ENCODE measurements at places on chromosomes 3 and 15. TPM values are rescaled to one million over a fixed set of nuclear protein-coding genes. Genes with fewer than 3 reads are reported as not detected.
A peak's percentile ranks its signal among the peaks of the same experiment; 100 is the strongest.

DNA sequence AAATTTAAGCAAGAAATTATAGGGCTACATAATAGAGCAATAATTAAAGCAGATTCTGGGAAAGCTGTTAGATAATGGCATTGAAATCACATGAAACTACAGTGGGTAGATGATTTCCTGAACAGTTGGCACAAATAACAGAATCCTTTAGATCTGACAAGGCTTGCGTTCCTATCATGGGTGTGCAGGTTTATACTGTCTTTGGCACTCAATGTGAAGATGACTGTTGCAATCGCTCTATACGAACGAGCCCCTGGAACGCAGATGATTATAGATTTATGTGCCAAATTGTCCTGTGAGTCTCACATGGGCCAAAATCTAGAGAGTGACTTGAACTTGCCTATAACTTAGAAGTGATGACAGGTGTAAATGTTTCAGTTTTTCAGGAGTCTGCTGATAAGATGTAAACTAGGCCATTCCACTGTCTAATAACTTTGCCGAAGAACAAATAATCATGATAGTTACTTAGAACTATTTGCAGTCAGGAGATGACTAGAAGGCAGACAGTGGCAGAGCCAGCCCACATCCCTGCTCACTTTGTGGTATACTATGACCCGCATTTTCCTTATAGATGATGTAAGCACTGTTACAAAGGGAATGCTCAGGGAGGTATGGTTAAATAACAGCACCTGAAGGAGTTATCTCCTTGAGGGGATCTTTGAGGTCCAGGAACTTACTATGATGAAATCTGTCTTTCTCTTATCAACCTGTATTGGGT is 30.5 kb upstream of the TRPC1 start:
- H3K36me3 ChIP-seq = no peaks in the 10 kb centered on the region
- no peaks in the 10 kb centered on the region for H3K4me1 ChIP-seq
- H3K27ac ChIP-seq = no peak overlapping the region
- no peak overlapping the region for H3K4me3 ChIP-seq

DNA sequence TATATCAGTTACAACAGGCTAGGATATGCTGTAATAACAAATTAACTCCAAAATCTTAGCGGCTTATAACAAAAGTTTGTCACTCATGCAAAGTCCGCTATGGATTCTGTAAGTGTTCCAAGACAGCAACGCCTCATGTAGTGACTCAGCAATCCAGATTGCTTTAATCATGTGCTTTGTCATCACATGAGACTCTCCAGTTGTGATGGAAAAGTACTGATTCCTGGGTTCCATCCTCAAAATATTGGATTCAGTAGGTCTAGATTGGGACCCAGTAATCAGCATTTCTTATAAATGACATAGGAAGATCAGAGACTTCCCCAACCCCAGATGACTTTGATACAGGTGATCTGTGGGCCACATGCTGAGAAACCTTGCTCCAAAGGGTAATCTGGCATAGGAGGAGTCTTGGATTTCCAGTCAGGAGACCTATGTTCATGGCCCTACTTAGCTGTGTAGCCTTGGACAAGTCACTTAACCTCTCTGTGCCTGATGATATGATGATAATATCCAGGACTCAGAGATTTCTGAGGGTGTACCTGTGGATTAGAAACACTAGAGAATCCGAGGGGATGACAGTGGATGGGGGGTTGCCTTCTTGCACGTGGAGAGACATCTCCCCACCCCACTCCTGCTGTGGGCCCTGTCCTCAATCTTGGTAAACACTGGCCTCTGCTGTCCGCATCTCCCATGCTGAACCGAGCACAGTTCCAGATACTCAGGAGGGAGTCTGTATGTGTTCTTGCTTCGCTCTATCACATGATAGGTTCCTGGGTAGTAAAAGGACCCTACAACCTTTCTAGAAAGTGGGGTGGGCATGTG is 65.5 kb downstream of the CORO2B start:
- no peak overlapping the region for H3K4me3 ChIP-seq
- DNase-seq = no peak
- H3K27me3 ChIP-seq = no peaks in the 10 kb centered on the region
- H3K4me1 ChIP-seq = peaks cover 32% of the 10 kb centered on the region
- H3K27ac ChIP-seq = no peak overlapping the region
- H3K36me3 ChIP-seq = peaks cover 2% of the 10 kb centered on the region

DNA sequence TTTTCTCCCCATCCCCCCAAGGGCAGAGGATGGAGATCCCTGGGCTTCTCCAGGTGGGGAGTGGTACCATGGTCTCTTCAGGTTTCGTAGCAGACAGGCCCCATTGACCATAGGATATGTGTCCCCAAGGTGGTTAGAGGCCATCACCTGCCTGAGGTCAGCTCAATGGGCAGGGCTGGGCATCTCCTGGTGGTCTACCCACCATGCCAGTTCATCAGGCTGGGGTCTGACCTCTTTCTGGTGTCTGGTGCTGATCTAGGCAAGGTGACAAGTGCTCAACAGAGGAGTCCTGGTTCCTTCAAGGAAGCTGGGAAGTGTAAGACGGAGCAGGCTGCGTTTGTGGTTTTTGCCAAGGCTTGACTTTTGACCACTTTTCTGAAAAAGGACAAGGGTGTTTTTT is 71.4 kb downstream of the SMAD3 start:
- no peak overlapping the region for H3K27ac ChIP-seq
- peaks cover 73% of the 10 kb centered on the region for H3K4me1 ChIP-seq
- no peak overlapping the region for H3K4me3 ChIP-seq
- DNase-seq = no peak
- H3K36me3 ChIP-seq = no peaks in the 10 kb centered on the region

DNA sequence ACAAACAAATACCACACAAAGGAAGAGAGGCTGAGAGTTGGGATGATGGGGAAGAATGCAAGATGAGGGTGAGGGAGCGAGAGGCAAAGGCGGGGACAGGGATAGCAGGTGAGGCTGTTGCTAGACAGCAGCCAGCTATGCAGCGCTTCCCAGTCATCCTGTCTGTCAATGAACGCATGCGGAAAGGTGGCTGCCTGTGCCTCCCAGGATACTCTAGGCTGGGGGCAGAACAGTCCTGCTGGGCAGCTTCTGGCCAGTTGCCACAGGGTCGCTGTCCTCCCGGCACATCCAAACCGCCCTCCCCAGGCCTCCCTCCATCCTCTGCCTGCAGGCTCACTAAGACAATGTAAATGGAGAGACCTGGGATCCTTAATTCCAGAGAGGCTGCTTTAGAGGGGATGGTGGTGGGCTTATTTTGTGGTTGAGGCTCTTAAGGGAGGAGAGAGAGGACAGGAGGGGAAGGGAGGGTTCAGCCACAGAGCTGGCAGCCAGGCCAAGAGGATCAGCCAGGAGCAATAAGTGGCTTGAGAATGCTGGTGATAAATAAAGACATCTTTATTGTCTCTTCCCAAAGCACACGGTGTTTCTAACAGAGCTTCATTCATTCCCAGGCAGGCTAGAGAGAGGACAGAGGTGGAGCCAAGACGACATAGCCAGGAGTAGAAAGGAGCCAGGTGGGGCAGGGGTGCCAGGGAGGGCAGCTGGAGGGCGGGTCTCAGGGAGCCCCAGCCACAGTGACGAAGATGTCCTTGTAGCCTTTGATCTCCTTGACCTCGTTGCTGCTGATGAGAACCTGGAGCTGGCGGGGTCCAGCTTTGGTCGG is 9.2 kb upstream of the TGM5 start:
- H3K36me3 ChIP-seq = no peaks in the 10 kb centered on the region
- peaks cover 7% of the 10 kb centered on the region for H3K4me1 ChIP-seq
- no peak overlapping the region for H3K4me3 ChIP-seq

GRCh38 chr3:32048487-32049182 is 57.8 kb upstream of the GPD1L start:
- H3K4me3 ChIP-seq = no peak overlapping the region
- no peaks in the 10 kb centered on the region for H3K36me3 ChIP-seq
- H3K27me3 ChIP-seq = no peaks in the 10 kb centered on the region
- no peak for DNase-seq
- no peak overlapping the region for H3K27ac ChIP-seq
- H3K4me1 ChIP-seq = peaks cover 10% of the 10 kb centered on the region

DNA sequence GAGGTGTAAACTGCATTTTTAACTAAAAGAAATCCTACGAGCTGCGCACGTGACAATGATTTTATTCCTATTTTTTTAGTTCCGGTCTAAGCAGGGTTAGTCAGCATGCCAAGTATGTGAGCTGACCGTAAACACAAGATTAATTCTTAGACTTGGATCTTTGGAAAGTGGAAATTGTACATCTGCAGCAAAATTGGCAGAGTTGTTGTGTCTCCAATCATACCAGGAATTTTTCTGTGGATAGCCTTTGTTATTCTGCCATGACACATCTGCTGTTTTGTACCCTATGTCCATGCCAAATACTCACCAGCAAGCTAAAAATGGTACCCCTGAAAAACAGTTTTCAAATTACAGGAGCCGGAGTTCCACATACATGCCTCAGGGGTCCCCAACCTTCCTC is 562.5 kb downstream of the UNC13C start:
- H3K4me3 ChIP-seq = no peak overlapping the region
- no peaks in the 10 kb centered on the region for H3K27me3 ChIP-seq
- peaks cover 2% of the 10 kb centered on the region for H3K36me3 ChIP-seq
- no peaks in the 10 kb centered on the region for H3K4me1 ChIP-seq
- H3K27ac ChIP-seq = no peak overlapping the region

ULK4 gene
- 10.2 TPM for total RNA-seq

TMEM212 gene
- not detected for total RNA-seq

SNX22 gene
- total RNA-seq = 12.9 TPM

DNA sequence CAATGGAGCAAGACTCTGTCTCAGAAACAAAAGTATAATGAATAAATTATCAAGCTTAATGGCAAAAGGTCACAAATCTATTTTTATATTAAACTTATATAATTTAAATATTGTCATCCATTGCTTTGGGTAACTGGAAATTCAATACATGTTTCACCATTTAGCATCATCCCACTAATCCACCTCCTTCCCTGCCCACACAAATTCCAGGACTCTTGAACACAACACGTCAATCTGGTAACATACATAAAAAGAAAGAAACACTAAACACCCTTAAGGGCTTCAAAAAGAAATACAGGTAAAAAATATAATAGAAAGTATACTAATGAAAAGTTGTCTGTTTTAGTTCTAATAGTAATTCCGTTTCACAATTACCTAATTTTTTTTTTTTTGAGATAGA is 149.4 kb downstream of the STAG1 start:
- no peak for DNase-seq
- H3K4me3 ChIP-seq = no peak overlapping the region
- no peaks in the 10 kb centered on the region for H3K4me1 ChIP-seq
- H3K27me3 ChIP-seq = no peaks in the 10 kb centered on the region
- H3K36me3 ChIP-seq = peaks cover 12% of the 10 kb centered on the region
- no peak overlapping the region for H3K27ac ChIP-seq

DNA sequence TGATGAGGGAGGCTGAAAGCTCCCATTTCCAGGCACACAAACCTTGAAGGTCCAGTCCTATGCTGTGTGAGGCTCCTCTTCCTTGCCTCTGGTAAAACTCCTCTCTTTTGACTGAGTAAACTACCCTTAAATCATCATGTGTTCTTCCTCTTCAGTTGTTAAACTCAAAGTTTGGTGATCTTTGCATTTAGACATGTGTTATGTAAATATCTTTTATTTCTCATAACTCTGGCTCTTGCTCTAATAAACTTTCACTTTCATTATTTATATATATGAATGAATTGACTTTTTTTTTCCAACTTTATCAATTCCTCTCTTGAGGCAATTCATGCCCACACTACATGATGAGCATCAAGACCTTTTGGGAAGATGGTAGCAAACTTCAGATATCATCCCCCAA is 26.6 kb downstream of the SUCNR1 start:
- H3K36me3 ChIP-seq = no peaks in the 10 kb centered on the region
- H3K4me1 ChIP-seq = peaks cover 19% of the 10 kb centered on the region
- H3K4me3 ChIP-seq = no peak overlapping the region
- H3K27ac ChIP-seq = no peak overlapping the region
- no peaks in the 10 kb centered on the region for H3K27me3 ChIP-seq
- DNase-seq = no peak

COX5A gene
- 246 TPM for total RNA-seq

GRCh38 chr15:77840991-77841775 is 208.5 kb upstream of the LINGO1 start:
- H3K4me1 ChIP-seq = peaks cover 5% of the 10 kb centered on the region
- DNase-seq = no peak
- H3K4me3 ChIP-seq = no peak overlapping the region
- H3K27ac ChIP-seq = no peak overlapping the region
- H3K36me3 ChIP-seq = no peaks in the 10 kb centered on the region

- peaks cover 15% of the 10 kb centered on the region for H3K4me1 ChIP-seq
- peaks cover 2% of the 10 kb centered on the region for H3K36me3 ChIP-seq
- no peak overlapping the region for H3K27ac ChIP-seq
- DNase-seq = no peak
These were observed 4.1 kb downstream of the CCDC191 start for GRCh38 chr3:114052216-114052615.

- no peak for DNase-seq
- peaks cover 8% of the 10 kb centered on the region for H3K4me1 ChIP-seq
- peaks cover 12% of the 10 kb centered on the region for H3K36me3 ChIP-seq
These were observed 109.2 kb upstream of the STT3B start for GRCh38 chr3:31423482-31423881.

XXYLT1 gene
- 41.2 TPM for total RNA-seq

DNA sequence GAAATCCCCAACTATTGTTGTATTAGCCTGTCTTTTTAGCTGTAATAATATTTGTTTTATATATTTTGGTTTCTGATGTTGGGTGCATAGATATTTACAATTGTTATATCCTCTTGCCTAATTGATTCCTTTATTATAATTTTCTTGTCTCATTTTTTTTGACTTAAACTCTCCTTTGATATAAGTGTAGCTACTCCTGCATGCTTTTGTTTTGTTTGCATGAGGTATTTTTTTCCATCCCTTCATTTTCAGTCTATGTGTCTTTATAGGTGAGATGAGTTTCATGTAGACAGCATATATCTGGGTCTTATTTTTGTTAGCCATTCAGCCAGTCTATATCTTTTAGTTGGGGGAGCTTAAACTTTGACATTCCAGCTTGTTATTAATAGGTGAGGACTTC is 37.4 kb downstream of the FAIM start:
- no peaks in the 10 kb centered on the region for H3K4me1 ChIP-seq
- no peak for DNase-seq
- H3K4me3 ChIP-seq = no peak overlapping the region
- H3K27ac ChIP-seq = no peak overlapping the region
- H3K36me3 ChIP-seq = peaks cover 65% of the 10 kb centered on the region

DNA sequence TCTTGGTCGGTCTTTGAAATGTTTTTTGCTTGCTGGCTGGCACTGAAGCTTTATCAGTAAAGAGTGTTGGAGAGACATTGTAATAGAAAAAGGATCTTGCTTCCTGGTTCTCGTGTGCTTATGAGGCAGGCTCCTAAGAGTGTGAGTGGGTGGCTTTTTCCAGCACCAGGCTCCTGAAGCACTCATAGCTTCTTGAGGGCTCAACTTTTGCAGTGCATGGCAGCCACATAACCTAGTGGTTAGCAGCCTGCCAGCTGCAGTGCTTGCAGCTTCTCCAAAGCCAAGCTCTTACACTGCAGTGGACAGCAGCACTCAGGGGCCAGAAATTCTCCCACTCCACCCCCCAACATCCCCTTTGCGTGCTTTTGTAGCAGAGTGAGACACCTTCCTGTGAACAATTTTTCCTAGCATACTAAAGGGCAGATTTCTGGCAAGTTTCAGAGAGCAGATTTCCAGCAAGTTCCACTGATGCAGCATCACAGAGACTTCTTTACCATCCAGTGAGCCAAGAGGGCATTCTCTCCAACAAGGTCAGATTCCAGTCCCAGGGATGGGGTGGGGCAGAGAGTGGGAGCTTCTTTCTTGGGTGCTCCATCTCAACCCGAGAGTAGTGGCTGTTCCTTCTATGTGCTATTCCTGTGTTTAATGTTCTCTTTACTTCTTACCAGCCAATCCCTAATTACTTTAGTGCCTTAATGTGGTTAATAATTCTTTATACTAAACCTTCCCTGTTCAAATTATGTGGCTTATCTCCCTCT is 15.8 kb upstream of the ARHGEF26 start:
- peak overlapping the region; percentile 10 for H3K27ac ChIP-seq
- peaks cover 19% of the 10 kb centered on the region for H3K4me1 ChIP-seq
- no peak for DNase-seq
- H3K36me3 ChIP-seq = no peaks in the 10 kb centered on the region
